Left lobe of liver (tissue), 2 donors: ENCODE measurements at places on chromosomes 7 and 10.

GRCh38 chr10:87591589-87591886 lies 68.1 kb upstream of the PAPSS2 start:
- DNase-seq, result no peak

- no peak for DNase-seq
Observed at GRCh38 chr7:101031082-101031481, 11.2 kb downstream of the MUC17 start.

- no peak for DNase-seq
Observed at GRCh38 chr10:124576526-124577420, 115.2 kb downstream of the LHPP start.

- DNase-seq, result no peak
Observed at GRCh38 chr10:13168781-13169180, 7.4 kb downstream of the MCM10 start.

- DNase-seq, result no peak
Observed at GRCh38 chr7:17640730-17641377, 299.4 kb downstream of the SNX13 start.

- no peak for DNase-seq
Observed at GRCh38 chr10:44056967-44057805, 327.7 kb downstream of the CXCL12 start.

GRCh38 chr7:16776053-16776452 lies 22.5 kb downstream of the TSPAN13 start:
- DNase-seq, result no peak

DNA sequence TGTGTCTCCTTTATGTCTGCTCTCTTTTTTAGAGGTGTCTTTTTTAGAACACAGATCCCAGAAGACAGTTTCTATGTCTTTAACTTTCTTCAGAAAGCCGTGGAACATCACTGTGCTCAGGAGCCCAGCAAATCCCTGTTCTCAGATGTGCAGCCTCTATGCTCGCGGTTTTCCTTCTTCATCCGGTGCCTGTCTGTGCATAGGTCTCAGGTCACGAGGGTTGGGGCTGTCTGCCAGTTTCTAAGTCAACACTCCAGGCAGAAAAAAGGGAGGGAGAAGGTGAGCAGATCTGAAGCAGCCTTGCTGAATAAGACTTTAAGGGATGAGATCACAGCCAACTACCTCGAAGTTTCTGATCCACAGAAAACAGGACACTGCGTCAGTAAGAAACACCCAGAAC lies 68.5 kb downstream of the CRTAC1 start:
- DNase-seq, result no peak

DNA sequence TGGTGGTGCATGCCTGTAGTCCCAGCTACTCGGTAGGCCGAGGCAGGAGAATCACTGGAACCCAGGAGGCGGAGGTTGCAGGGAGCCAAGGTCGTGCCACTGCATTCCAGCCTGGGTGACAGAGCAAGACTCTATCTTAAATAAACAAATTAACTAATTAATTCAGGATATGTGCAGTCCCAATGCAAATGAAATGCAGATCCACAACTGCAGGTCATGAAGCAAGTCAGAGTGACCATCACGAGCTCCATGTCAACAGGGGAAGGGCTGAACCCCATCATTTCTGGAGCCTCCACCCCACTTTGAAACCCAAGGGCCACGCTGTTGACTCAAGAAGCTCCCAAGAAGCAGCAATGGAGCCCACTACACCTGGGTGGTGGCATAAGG lies 115.4 kb downstream of the LARP4B start:
- DNase-seq, result no peak

- no peak for DNase-seq
Observed at GRCh38 chr7:30245913-30246312, 38.5 kb upstream of the ZNRF2 start.

DNA sequence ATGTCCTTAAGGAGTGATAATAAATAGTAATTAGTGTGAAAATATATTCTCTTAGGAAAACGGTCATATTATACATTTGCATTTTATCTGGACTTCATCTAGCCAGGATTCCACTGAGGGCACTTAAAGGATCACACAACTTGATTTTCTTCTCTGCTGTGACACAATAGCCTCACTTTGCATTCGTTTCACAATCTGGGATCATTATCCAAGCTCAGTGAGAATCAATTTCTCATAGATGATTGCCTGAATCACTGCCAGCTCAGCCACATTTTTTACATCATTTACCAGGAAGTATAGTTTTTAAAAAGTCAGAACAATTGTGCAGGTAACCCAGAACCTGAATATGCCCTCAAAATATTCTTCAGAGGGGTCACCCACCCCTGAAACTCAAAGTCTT lies 68.9 kb downstream of the PTPRZ1 start:
- no peak for DNase-seq

- no peak for DNase-seq
Observed at GRCh38 chr10:48595539-48595932, 9.3 kb downstream of the ARHGAP22 start.

GRCh38 chr7:157490465-157490912 lies 153.7 kb downstream of the DNAJB6 start:
- peak; percentile 44 for DNase-seq

- no peak for DNase-seq
Observed at GRCh38 chr10:5583525-5584175, 58.9 kb downstream of the CALML3 start.

GRCh38 chr10:4708123-4708759 lies 117.8 kb upstream of the AKR1E2 start:
- no peak for DNase-seq

DNA sequence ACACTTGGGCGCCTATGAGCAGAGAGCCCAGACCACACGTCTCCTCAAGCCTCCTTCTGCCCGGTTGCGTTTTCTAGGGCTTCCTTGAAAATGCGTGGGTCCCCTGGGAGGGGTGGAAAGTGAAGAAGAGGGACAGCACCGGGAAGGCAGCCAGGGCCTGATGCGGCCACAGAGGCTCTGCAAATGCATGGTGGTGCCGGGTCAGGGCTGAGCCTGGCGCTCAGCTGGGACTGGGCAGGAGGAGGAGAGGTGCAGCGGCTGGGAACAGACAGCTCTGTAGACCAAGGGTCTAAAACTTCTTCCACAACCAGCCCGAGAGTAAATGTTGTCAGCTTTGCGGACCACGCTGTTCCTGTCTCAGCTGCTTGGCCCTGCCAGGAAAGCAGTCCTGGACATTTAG lies 1.6 kb downstream of the DPYSL4 start:
- DNase-seq, result no peak

DNA sequence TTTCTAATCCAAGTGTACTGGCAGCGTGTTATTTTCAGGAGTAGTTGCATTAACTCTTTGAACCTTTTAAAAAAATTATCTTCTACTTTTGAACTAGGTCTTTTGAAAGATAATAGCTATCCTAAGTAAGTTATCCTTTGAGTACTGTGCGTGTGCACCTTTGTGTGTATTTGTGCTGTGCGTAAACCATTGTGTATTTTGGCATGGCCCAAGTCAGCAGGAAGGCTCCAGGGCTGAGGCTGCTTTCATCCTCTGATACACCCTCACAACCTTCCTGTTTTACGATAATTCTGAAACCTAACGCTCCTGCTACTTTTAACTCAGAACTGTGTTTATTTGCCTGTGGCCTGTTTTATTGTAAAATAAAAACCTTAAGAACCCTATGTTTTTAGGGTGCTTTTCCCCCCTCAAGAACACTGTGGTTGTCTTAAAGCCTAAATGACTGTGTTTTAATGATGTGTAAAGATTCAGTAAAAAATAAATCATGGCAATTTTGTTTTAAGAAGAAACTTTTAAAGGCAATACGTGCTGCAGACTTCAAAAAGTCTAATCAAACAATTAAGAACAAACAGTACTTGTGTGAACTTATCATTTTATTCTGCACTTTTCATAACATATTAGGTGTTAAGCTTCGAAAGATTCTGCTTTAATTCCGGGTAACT lies 57.5 kb downstream of the HDAC9 start:
- no peak for DNase-seq

DNA sequence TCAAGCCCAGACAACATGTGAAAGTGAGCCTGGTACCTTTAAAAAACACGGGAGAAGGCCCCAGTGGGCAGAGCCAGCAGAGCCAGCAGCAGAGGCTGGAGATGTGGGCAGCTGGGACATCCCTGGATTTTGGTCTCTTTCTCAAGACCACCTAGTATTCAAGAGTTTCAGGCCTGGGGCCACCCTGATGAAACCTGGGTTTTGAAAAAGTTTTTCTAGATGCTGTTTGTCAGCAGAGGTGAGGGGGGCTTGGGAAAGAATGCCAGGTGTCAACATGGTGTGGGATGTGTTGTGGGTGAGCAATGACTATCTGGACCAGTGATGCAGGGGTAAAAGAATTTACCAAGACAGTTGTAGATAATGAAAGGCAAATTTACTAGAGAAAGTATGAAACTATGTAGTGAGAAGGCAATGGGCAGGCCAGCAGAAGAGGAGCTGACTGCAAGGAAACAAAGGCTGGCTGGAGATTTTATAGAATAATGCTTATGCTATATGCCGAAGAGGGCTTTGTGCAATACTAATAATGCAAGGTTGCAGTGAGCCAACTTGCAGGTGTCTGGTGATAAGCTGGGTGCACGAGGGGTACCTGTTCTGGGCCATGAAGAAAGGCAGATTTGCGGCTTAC lies 28.1 kb upstream of the PLEKHA1 start:
- no peak for DNase-seq

- no peak for DNase-seq
Observed at GRCh38 chr10:93435621-93436397, 46.3 kb downstream of the MYOF start.

- DNase-seq, result no peak
Observed at GRCh38 chr10:91210014-91210413, 10.4 kb upstream of the PCGF5 start.
